RWPE2 (cell line): ENCODE measurements at places on chromosomes 11 and 22.

DNA sequence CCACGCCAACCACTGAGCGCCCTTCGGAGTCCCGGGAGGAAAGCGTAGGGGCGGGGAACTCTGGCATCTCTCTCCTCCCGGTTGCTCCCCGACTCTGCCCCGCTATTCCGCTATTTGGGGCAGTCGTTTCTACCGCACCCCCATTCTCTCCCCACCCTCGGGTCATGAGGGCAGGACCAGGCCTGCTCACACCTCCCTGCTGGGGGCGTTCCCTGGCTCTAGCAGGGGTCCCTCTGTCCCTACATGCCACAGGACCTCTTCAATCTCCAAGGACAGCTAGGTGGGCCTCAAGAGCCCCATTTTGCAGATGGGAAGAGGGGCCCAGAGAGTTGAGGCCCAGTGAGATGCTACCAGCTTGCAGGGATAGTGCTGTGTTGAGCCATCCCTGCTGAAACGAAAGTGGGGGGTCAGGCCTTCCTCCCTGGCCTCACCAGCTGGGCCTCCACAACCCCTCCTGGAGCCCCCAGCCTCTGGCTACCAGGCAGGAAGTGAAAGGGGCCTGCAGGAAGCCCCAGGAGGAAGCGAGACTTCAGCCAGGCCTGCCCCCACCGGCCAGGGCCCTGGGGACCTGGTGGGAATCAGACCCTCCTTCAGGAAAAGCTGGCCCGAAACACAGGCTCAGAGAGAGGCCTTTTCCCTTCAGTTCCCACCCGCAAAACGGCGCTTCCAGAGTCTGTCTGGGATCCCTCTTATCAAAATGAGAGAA, 5.5 kb upstream of the SHISA8 start:
- no peak overlapping the region for H3K4me3 ChIP-seq
- DNase-seq = no peak
- H3K4me1 ChIP-seq = peaks cover 6% of the 10 kb centered on the region
- no peak overlapping the region for H3K27ac ChIP-seq
- H3K36me3 ChIP-seq = no peaks in the 10 kb centered on the region

DNA sequence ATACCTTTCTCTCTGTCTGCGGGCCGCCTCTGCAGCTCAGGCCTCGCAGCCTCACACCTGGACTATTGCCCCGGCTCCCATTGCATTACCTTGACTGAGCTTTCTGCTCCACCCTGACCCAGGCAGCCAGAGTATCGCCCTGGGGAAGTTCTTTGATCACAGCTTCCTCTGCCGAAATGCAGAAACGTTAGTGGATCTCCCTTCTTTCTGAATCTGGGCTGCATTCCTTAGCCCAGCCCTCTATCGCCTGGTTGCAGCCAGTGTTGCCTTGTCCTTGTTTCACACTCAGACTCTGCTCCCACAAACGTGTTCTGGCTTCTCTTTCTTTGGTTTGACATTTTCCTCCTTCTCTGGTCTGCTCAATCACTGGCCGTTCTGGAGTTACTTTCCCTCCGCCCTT, 195.7 kb downstream of the ADAMTS15 start:
- no peak for DNase-seq
- no peak overlapping the region for H3K4me3 ChIP-seq
- H3K36me3 ChIP-seq = no peaks in the 10 kb centered on the region
- H3K4me1 ChIP-seq = no peaks in the 10 kb centered on the region

DNA sequence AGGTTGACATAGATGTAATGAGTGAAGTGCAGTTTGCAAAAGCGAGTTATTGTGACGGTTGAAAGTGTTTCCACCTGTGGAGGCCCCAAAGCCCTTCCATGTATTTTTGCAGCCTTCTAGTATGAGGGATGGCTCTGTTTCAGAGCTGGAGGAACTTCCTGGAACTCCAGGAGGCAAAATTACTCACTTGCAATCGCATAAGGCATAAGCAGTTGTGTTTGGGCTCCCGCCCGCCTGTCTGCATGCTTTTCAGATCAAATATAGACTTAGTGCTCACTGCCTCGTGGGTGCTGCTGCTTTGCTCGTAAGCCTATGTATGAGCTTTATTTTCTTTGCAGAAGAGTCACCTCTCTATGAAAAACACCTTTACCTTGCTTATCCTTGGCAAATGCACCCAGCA, 146.8 kb upstream of the LARGE1 start:
- H3K4me1 ChIP-seq = no peaks in the 10 kb centered on the region
- H3K27me3 ChIP-seq = no peaks in the 10 kb centered on the region
- no peak overlapping the region for H3K27ac ChIP-seq
- H3K36me3 ChIP-seq = no peaks in the 10 kb centered on the region
- H3K4me3 ChIP-seq = no peak overlapping the region

DNA sequence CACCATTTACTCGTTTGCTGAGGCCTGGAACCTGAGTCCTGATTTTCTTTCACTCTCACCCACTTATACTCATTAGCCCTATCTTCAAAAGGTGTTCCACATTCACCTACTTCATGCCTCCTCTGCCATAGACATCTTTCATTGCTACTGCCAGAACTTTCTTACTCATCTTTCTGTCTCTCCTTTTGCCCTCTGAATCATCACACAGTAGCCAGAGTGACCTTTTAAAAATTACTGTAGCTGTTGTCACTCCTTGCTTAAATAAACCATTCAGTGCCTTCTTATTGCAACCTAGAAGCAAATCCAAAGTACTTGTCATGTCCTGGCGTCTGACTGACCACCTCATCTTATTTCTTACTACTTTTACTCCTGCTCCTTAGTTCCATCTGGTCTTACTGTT, 38.2 kb downstream of the ATXN10 start:
- peaks cover 24% of the 10 kb centered on the region for H3K4me1 ChIP-seq
- DNase-seq = no peak
- peaks cover 39% of the 10 kb centered on the region for H3K36me3 ChIP-seq
- peak overlapping the region; percentile 68 for H3K27ac ChIP-seq
- no peak overlapping the region for H3K4me3 ChIP-seq

DNA sequence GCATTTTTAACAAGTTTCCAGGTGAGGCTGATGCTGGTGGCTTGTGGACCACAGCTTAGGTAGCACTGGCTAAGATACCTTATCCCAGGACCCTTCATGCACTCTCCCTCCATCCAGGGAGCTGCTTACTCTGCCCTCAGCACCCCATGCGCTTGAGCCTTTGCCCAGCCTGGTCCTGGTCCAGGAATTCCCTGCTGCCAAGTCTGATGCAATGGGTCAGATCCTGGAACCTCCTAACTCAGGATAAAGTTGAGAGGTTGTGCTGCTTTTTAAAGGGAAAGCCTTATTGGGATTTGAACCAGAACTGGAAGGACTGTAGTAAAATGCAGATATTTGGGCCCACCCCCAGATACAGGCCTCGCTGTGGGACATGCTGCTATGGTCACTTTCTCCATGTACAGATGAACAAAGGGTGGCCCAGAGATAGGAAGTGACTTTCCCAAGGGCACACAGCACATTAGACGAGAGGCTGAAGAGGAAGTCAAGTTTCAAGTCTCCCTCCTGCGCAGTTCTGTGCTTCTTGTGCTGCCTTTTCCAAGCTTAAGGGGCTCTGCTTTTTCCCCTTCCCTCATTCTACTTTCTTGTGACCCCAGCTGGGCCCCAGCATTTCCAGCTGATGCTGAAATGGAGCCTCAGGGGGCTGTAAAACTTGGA, 824 bp upstream of the LGALS12 start:
- H3K27me3 ChIP-seq = no peaks in the 10 kb centered on the region
- H3K4me3 ChIP-seq = no peak overlapping the region
- H3K36me3 ChIP-seq = no peaks in the 10 kb centered on the region
- no peak overlapping the region for H3K27ac ChIP-seq

DNA sequence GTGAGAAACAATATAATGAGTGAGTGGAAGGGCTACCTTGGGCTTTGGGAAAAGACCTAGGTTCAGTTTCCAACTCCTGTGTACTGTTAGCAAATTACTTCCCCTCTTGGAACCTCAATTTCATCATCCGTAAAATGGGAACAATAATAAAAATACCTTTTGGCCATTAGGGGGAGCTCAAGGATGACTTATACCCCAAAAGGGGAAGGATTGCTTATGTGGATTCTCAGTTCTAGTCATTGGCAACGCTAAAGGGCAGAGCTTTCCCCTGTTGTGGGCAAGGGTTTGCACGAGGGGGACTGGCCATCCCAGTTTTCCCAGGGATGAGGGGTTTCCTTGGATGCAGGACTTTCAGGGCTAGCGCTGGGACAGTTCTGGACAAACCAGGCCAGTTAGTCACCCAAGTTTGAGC, 3.1 kb upstream of the COMMD9 start:
- DNase-seq = no peak
- no peak overlapping the region for H3K27ac ChIP-seq
- no peaks in the 10 kb centered on the region for H3K36me3 ChIP-seq
- peaks cover 2% of the 10 kb centered on the region for H3K4me1 ChIP-seq
- H3K4me3 ChIP-seq = no peak overlapping the region
- no peaks in the 10 kb centered on the region for H3K27me3 ChIP-seq

GRCh38 chr22:42743501-42743991, 22.9 kb upstream of the A4GALT start:
- H3K27ac ChIP-seq = peak overlapping the region; percentile 49
- H3K27me3 ChIP-seq = no peaks in the 10 kb centered on the region
- no peaks in the 10 kb centered on the region for H3K36me3 ChIP-seq
- no peak for DNase-seq
- peaks cover 39% of the 10 kb centered on the region for H3K4me1 ChIP-seq
- H3K4me3 ChIP-seq = no peak overlapping the region

GRCh38 chr22:29370537-29370936, 17.8 kb downstream of the AP1B1 start:
- no peak overlapping the region for H3K4me3 ChIP-seq
- H3K27me3 ChIP-seq = no peaks in the 10 kb centered on the region
- peaks cover 25% of the 10 kb centered on the region for H3K36me3 ChIP-seq
- no peak for DNase-seq
- no peak overlapping the region for H3K27ac ChIP-seq
- H3K4me1 ChIP-seq = no peaks in the 10 kb centered on the region

- H3K4me3 ChIP-seq = no peak overlapping the region
- no peak for DNase-seq
- H3K4me1 ChIP-seq = no peaks in the 10 kb centered on the region
- H3K36me3 ChIP-seq = no peaks in the 10 kb centered on the region
Measured at GRCh38 chr22:49018601-49019000, 809.1 kb downstream of the BRD1 start.

GRCh38 chr11:10387206-10388083, 67.6 kb upstream of the AMPD3 start:
- no peaks in the 10 kb centered on the region for H3K27me3 ChIP-seq
- H3K4me3 ChIP-seq = no peak overlapping the region
- H3K27ac ChIP-seq = no peak overlapping the region
- no peak for DNase-seq
- no peaks in the 10 kb centered on the region for H3K36me3 ChIP-seq

GRCh38 chr22:30254314-30254713, 7.8 kb upstream of the LIF start:
- no peak overlapping the region for H3K4me3 ChIP-seq
- no peaks in the 10 kb centered on the region for H3K36me3 ChIP-seq
- H3K4me1 ChIP-seq = peaks cover 14% of the 10 kb centered on the region
- H3K27ac ChIP-seq = no peak overlapping the region
- no peaks in the 10 kb centered on the region for H3K27me3 ChIP-seq

DNA sequence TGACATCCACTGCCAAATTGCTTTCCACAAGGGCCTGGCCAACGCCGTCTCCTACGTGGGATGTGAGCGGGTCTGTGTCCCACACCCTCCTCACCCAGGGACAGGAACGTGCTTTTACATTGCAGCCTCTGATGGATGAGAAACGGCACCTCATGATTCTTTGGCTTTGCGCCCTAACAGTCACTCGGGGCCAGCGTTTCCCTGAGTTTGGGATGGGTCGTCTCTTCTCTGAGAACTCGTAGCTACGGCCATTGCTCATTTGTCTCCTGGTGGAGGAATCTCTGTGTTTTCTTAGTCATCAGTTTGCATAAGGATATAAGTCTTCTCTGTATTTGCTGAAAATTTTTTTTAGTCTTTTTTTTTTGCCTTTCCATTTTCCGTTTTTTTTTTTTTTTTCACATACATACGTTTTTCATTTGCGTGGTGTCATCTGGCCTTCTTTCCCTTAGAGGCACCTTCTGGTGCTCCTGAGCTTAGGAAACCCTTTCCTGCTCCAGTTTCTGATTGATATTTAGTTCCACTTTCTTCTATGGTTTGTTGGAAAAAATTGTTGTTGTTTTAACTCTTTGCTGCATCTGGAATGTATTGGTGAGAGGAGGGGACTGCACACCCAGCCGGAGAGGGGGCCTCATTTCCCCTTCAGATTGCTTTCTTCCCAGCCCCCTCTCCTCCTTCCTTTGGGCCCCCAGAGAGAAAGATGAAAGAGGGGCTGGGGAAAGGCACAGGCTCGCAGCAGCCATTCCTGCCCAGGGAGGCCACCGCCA, 12.0 kb downstream of the TNNT3 start:
- no peaks in the 10 kb centered on the region for H3K27me3 ChIP-seq
- H3K4me3 ChIP-seq = no peak overlapping the region
- peaks cover 9% of the 10 kb centered on the region for H3K4me1 ChIP-seq
- H3K36me3 ChIP-seq = no peaks in the 10 kb centered on the region
- peak; percentile 21 for DNase-seq
- no peak overlapping the region for H3K27ac ChIP-seq

- H3K4me1 ChIP-seq = no peaks in the 10 kb centered on the region
- no peaks in the 10 kb centered on the region for H3K27me3 ChIP-seq
- H3K4me3 ChIP-seq = no peak overlapping the region
Measured at GRCh38 chr22:35547987-35548721, 7.5 kb downstream of the RASD2 start.

DNA sequence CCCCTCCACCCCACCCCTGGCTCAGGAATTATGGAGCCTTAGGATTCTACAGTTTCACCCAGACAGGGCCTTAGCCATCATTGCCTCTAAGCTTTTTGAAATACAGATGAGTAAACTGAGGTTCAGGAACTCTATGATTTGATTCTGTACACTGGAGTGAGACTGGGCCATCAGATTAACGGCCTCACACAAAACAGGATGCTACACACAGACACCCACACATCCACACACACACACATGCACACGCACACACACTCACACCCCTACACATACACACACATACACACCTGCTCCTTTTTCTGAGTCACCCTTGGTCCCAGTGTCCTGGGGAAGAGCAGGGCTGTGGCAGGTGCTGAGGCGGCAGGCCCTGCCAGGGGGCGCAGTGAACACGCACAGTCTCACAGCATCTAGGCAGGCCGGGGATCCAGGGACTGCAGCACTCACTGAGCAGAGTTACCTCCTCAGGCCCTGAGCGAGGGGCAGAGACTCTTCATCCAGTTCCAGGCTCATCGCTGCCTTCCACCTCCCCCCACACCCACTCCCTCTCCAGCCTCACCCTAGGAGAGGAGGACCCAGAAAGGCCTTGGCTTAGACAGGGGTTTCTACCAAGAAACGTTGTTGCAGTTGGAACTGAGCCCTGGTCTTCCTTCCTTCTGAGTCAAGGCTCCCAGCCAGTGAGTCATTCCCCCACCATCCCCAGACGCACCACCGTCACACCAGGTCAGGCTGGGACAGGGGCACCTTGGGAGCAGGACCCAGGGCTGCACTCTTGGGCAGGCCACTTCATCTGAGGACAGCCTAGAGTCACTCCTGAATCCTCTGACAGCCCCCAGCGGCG, 89.8 kb upstream of the PARVA start:
- no peak overlapping the region for H3K4me3 ChIP-seq
- H3K27ac ChIP-seq = peak overlapping the region; percentile 96

DNA sequence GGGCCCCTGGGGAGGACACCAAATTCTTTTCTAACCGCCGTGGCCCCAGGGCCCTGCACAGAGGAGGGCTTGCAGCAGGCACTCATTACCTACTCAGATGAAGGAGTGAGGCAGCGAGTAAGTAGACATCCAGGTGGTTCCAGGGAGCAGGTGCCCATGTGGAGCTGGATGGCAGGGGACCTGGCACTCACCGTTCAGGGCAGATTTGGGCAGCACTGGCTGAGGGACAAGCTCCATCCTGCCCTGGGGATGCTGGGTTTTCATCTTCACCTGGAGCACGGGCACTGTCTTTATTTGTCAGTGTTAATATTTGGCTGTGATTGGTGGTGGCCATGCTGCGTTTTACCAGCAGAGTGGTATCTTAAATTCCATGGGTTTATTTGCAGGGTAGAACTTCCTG, 1182.7 kb downstream of the BRD1 start:
- H3K36me3 ChIP-seq = no peaks in the 10 kb centered on the region
- no peaks in the 10 kb centered on the region for H3K4me1 ChIP-seq
